A549 treated with RU486 at 1 μM for 4 hours (cell line): ENCODE measurements at places on chromosomes 11 and 22. TPM values are rescaled to one million over a fixed set of nuclear protein-coding genes. Genes with fewer than 3 reads are reported as not detected.

HTR3A gene
- not detected in 5 replicates for total RNA-seq

SF1 gene
- total RNA-seq = 171 to 227 TPM (median 177 TPM) in 5 replicates

OR8D1 gene
- total RNA-seq = not detected in 5 replicates

IZUMO1R gene
- not detected in 5 replicates for total RNA-seq

SAMM50 gene
- 45.6 to 49.8 TPM (median 46.1 TPM) in 5 replicates for total RNA-seq

GPHA2 gene
- not detected in 5 replicates for total RNA-seq

APOL1 gene
- total RNA-seq = 9.4 to 11.9 TPM (median 9.7 TPM) in 5 replicates

LRRC4C gene
- not detected in 5 replicates for total RNA-seq

ZBTB16 gene
- not detected in 5 replicates for total RNA-seq

MYBPC3 gene
- total RNA-seq = 0.06 to 0.13 TPM (median 0.08 TPM) in 5 replicates

APOL3 gene
- total RNA-seq = 0.45 TPM in 1 of 5 replicates, not detected in the others

PAMR1 gene
- total RNA-seq = 0.06 TPM in 1 of 5 replicates, not detected in the others

ANO9 gene
- 0.61 to 1.6 TPM (median 1.2 TPM) in 5 replicates for total RNA-seq

SEPTIN5 gene
- total RNA-seq = 7.2 to 9.9 TPM (median 9.1 TPM) in 5 replicates

SEC14L2 gene
- 28.0 to 35.4 TPM (median 30.1 TPM) in 5 replicates for total RNA-seq

APOA4 gene
- not detected in 5 replicates for total RNA-seq

XNDC1N gene
- 2.5 to 4.1 TPM (median 3.6 TPM) in 5 replicates for total RNA-seq

TSGA10IP gene
- total RNA-seq = not detected in 5 replicates

CENPM gene
- 27.0 to 40.9 TPM (median 38.3 TPM) in 5 replicates for total RNA-seq

PITPNM1 gene
- 30.3 to 60.6 TPM (median 48.4 TPM) in 5 replicates for total RNA-seq

LMO2 gene
- 0.31 to 0.97 TPM (median 0.55 TPM) in 5 replicates for total RNA-seq

MOGAT2 gene
- not detected in 5 replicates for total RNA-seq

APOBEC3B gene
- 29.1 to 36.5 TPM (median 30.0 TPM) in 5 replicates for total RNA-seq
